ENCODE measurements at places on chromosomes 7 and 10.

- peak; percentile 10 for DNase-seq
Measured at GRCh38 chr7:42883950-42884349, 27.9 kb downstream of the C7orf25 start.

DNA sequence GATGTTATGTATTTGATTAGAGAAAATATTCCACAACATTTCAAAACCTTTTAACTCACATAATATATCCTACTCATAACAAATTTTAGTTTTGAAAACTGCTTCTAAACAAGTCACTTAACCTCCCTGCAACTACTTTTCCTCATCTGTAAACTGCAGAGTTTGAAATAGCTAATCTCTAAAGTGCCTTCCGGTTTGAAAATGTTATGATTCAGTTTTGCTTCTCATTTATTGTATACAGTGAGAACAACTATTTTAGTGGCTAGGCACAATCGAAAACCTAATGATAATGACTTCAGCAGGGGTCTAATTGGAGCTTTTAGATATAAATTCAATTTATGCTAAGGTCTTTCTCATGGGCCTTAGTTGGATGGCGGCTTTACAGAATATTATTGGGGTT lies 30.7 kb upstream of the TEX47 start:
- DNase-seq, result no peak

DNA sequence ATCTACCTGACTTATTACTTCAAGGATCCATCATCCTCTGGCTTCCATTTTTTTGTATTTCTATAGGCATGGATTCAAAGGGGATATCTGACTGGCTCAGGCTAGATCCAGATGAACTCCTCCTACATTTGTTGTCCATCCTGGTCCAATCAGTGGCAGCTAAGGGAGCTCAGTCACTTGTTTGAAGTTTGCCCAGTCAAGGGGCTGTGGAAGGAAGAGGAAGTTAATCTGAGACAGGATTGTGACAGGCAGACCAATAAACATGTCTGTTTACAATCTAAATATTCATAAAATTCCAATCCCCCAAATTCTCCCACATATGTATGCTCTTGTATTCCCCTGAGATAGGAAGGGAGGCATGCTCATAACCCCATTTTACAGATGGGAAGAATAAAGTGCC lies 48.7 kb downstream of the CAV1 start:
- no peak for DNase-seq

GRCh38 chr7:78441737-78442136 lies 643.2 kb downstream of the PHTF2 start:
- DNase-seq, result no peak

DNA sequence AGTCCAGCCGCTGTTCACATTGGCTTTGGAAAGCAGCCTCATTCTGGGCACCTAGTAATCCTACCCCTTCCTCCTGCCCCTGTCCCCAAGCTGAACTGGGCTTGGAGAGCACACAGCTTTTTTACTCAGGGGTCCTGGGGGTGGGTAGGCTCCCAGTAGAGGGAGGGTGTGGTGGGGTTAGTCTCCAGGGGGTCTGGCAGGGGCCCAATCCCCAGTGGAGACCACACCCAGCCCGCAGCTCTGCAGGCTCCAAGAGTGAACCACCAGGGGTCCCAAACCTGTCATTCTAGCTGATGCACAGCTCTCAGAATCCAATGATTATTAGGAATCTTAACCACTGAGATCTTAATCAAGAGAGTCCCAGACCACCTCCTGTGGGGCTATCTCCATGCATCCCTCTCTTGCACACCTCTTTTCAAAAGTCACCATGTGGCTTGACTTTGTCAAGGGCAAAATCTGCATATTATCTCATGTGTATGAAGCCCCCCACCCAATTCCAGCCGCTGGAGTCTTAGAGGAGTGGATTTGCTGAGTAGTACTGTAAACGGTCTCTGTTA lies 2.7 kb downstream of the HOXA11 start:
- no peak for DNase-seq

- DNase-seq, result no peak
Measured at GRCh38 chr10:59896191-59896590, 10.2 kb downstream of the CCDC6 start.
